ENCODE measurements at places on chromosomes 2 and 18.

DNA sequence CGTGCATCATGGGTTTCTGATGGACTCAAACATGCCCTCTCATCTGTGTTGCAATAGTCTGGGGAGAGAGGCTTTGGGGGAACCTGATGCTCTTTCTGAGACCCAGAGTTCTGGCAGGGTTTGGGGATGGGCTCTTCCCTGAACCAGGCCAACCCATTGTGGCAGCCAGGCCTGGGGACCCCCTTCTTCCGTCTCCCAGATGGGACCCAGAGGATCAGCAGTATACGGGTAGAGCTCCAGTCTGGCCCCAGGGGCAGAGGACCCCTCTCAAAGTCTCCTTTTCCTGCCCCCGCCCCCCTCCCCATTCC is 333.7 kb downstream of the DYSF start:
- no peak for ATAC-seq

- no peak for ATAC-seq
These were observed 131.4 kb upstream of the CCDC68 start for GRCh38 chr18:55090564-55091188.

DNA sequence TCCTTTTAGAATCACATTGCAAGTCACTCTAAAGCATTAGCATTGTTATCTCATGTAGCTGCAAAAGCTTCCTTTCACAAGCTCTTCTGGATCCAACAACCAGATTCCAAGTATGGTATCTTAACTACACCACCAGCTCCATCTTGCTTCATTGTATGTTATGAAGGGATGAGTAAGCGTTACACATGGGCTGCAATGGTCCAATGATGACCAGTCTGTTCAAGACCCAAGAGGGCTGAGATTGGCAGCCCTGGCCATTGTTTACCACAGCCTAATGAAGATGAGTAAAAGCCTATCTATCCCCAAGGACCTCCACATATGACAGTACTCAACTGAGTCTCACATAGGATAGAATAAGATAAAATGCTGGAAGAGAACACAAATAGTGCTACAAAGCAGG is 6.3 kb downstream of the CFLAR start:
- no peak for ATAC-seq

DNA sequence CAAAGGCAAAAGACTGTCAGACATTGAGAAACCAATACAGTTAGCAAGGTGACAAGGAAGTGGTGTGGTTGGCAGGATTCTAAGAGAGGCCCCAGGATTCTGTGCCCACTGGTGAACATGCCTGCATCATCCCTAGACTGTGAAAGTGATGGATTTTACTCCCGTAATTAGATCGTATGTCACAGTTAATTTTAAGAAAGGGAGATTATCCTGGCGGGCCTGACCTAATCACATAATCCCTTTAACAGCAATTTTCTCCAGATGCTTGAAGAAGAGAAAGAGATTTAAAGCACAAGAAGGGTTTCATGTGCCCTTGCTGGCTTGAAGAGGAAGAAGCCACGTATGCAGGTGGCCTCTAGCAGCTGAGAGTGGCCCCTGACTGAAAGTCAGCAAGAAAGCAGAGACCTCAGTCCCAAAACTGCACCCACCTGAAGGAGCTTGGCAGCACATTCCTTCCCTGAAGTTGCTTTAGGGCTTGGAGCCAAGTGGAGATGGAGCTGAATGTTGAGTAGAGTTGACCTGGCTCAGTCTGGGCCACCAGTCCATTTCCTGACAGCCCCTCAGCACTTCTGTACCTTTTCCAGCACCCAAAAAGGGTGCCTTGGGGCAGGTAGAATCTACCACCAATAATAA is 49.1 kb downstream of the GTF3C3 start:
- no peak for ATAC-seq

GRCh38 chr2:32962690-32963089 is 15.9 kb downstream of the LTBP1 start:
- no peak for ATAC-seq

DNA sequence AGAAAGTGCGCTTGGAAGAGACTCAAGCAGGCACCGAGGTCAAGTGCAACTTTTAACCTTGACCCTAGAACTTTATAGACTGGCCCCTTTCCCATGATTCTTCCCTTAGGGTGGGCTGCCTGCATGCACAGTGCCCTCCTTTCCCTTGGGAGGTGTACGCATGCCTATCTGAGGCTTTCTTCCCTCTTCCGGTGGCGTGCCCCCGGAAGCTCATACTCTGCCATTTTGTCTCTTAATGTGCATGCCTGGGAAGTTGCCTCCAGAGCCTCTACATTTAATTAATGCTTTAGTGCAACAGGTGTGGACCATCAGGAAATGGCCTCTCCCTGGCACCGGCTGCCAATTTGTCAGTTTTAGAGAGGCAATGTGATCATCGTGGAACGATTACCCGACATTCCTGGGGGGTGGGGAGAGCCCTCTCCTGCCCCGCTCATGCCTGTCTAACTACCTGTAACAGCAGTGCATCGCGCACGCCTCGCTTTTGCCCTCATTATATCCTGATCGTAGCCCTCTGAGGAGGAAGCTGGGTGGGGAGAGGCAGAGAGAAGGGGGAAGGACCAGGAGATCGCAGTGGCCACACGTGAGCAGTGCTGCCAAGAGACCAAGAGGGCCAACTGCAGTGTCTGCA is 194.8 kb downstream of the TFCP2L1 start:
- no peak for ATAC-seq

- ATAC-seq, result no peak
These were observed 62.3 kb upstream of the FSIP2 start for GRCh38 chr2:185676316-185676715.

DNA sequence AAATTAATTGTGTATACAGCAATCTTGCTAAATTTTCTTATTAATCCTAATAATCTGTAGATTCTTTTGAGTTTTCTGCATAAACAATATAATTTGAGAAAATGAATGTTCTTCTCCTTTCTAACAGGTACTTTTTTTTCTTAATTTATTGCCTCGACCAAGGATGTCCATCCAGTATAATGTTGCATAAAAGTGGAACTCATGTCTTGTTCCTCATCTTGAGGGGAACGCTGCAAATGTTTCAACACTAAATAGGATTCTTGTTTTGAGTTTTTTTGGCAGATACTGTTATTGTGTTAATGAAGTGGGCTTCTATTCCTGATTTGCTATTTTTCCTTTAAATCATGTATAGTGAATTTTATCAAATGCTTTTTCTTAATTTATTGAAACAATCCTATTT is 244.4 kb upstream of the REV1 start:
- no peak for ATAC-seq

GRCh38 chr18:28127763-28128658 is 48.9 kb downstream of the CDH2 start:
- ATAC-seq, result no peak

DNA sequence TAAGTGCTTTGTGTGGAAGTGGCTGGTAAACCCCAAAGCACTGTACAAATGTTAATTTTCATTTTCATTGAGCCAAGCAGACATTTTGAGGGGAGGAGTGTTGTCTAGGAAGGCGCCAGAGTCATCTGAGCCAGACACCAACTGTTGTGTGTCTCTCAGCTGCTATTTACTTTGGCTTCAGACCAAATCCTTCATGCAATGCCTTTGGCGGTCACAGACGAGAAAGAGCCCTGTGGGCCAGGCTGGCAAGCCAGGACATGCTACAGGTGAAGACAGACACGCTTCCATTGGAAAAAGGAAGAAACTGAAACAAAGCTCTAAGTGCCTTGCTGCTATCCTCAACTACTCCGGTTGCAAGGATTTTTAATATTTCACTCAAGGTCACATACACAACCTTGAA is 115.4 kb upstream of the CDC42EP3 start:
- no peak for ATAC-seq

DNA sequence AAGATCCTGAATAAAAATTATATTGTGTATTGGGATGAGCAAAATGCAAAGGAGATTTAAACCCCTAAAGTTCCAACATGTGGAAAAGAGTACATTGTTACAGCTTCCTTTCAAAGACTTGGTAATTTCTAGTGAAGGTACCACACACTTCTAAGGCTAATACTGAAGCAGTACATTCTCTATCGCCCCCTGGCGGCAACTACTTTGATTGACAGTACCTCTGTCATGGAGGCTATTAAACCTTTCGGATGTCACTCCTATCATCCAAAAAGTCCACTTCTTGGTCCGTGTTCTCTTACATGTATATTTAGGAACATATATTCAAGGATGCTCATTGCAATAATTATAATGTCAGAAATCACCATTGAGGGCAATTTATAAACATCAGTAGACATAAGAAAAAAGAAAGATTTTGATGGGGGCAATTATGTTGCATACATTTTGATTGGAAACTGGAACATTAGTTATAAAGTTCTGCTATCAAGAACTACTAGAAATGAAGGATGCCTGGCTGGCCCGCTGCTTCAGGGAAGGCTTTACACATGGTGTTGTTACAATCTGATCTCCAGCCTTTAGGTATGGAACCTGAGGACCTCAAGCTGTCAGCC is 601.6 kb downstream of the CPS1 start:
- peak; percentile 65 for ATAC-seq

GRCh38 chr2:84865181-84865783 is 15.6 kb downstream of the TRABD2A start:
- ATAC-seq, result peak; percentile 67

DNA sequence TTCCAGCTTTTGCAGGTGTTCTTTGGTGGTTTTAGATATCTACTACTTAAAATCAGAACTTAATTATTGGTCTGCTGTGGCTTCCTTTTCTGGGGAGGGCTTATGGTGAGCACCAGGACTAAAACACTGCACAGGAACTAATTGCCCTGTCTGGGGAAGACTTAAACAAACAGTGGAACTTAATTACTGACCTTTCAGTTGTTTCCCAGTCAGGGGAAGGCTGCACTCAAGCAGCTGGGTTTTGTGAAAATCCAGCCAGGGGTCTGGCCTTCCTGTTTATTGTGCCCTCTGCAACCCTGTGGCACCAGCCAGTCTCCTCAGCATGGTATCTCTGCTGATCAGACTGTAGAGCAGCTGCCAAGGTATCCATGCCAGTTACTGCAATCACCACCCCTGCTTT is 398.2 kb downstream of the ADCYAP1 start:
- ATAC-seq, result no peak

- no peak for ATAC-seq
These were observed 40.0 kb upstream of the ACKR3 start for GRCh38 chr2:236529606-236530005.

- no peak for ATAC-seq
These were observed 319.7 kb downstream of the AFF3 start for GRCh38 chr2:99822474-99823207.

GRCh38 chr2:175074478-175074877 is 69.3 kb upstream of the CHN1 start:
- ATAC-seq, result no peak

DNA sequence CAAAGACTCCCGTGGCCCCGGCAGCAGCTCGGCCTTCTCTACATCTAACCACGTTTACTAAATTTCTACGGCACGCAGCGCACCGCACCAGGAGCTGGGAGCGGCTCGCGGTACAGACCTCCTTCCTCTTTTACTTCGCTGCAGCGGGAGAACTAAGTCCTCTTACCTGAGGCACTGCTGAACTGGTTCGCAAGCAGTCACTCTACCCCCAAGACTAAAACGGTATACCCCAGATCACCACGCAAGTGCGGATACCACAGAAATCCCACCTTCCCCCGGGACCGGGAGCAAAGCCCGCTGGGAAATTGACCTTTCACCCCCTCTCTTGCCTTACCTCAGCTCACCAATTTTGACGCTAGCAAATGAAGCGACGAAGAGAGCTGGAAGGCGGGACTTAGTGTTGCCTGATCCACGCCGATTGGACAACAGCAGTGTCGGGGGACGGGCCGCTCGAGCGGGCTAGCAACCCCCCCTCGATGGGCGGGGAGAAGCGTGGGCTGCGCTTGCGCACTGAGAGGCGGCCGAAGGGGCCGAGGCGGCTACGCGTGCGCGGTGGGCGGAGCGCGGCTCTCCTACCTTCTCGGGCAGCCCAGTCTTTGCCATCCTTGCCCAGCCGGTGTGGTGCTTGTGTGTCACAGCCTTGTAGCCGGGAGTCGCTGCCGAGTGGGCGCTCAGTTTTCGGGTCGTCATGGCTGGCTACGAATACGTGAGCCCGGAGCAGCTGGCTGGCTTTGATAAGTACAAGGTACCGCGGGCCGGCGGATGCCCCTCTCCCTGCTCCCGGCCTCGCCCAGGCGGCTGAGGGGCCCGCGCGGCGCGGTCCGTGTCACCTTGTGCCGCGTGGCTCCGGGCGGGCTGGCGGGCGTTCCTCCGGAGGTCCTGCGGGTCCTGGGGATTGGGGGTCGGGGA is at the start of gene SELENOI:
TSS of gene SELENOI (plus strand) at position 599 of the 909 bp plus-strand sequence. CDS start at position 689, 90 bp downstream.
- peak; percentile 95 for ATAC-seq

GRCh38 chr2:212078103-212078502 is 460.5 kb downstream of the ERBB4 start:
- ATAC-seq, result no peak

DNA sequence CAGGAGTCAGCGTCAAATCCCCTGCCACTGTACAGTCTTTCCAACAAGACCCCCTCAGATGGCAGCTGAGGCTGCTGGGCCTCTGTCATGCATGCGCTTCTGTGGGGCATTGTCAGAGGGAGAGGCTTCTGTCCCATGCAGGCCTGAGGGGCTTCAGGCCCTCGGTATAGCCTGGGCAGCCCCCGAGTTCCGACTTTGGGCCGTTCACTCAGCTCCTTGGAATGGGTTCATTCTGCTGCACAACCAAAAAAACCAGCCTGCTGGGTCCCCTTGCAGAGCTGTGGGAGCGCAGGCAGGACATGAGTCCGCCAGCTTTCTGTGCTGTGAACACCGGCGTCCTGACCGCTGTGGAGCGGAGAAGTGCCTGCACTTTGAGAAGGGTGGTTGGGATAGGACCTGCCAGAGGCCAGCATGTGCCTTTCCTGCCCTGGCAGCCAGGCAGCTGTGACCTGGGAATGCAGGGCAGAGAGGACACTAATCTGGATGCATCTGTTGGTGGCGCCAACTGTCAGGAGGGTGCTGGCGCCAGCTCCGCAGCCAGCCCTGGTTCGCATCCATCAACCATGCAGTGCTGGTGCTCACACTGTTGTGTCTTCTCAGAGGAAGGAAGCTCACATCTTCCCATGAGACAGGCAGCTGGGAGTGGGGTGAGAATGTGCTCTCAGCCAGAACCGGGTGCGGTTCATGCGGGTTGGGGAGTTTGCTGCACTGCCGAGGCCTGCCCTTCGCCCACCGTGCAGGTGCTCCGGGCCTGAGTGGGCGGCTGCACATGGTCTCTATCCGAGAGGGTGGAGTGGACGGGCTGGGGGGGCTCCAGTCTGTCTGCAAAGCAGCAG is 14.3 kb downstream of the ARHGEF4 start:
- ATAC-seq, result no peak

DNA sequence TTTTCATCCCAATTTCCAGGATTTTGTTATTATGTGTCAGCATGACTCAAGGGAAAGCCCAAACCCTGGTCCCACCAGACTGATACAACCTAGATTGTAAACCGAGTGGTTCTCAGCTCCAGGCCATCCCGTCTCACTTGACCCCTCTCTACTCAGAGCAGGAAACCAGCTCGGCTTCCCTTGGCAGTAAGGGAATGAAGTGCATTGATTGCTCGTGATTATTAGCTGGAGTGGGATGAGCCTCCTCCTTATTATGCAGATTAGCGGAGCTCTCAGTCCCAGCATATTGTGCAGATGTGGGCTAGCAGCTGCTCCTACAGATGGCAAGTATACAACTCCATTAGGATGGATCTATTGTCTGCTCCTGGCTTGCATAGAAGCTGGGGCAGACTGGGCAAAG is 167.6 kb downstream of the LNPK start:
- ATAC-seq, result no peak

- no peak for ATAC-seq
These were observed 147.3 kb upstream of the TCF4 start for GRCh38 chr18:55735199-55735855.

- no peak for ATAC-seq
These were observed 89.1 kb downstream of the CAMKMT start for GRCh38 chr2:44450806-44451205.

All from activated CD4-positive, CD25-positive, alpha-beta regulatory T cell treated with anti-CD3 and anti-CD28 coated beads, Interleukin-2, amount 50 U/mL, for 24 hours (primary cell).